Activated T-helper 2 cell treated with anti-CD3 and anti-CD28 coated beads, Interferon-gamma antibody, Interleukin-2, Interleukin-4, amounts not matched to agents 10 μg/mL and 5 μg/mL and 100 μg/mL, durations not matched to agents 14 hours and 24 hours and 36 hours (primary cell): ENCODE measurements at places on chromosomes 2 and 18. TPM values are rescaled to one million over a fixed set of nuclear protein-coding genes. Genes with fewer than 3 reads are reported as not detected.

Gene CPLX4
- total RNA-seq, result not detected in 2 replicates

Gene CFC1
- total RNA-seq, result not detected in 2 replicates

GRCh38 chr2:99886418-99886817 is 256.0 kb downstream of the AFF3 start:
- H3K4me3 ChIP-seq, result no peak overlapping the region
- peaks cover 1% of the 10 kb centered on the region for H3K27me3 ChIP-seq
- no peak overlapping the region for H3K27ac ChIP-seq
- H3K36me3 ChIP-seq, result no peaks in the 10 kb centered on the region
- DNase-seq, result no peak

- H3K4me1 ChIP-seq, result no peaks in the 10 kb centered on the region
- H3K36me3 ChIP-seq, result no peaks in the 10 kb centered on the region
- no peak for DNase-seq
- no peaks in the 10 kb centered on the region for H3K27me3 ChIP-seq
- H3K27ac ChIP-seq, result no peak overlapping the region
- no peak overlapping the region for H3K4me3 ChIP-seq
Observed at GRCh38 chr2:211455216-211455841, 898.9 kb downstream of the CPS1 start.

GRCh38 chr2:160411167-160411566 is 82.4 kb downstream of the RBMS1 start:
- no peaks in the 10 kb centered on the region for H3K27me3 ChIP-seq
- peak overlapping the region; percentile 85 for H3K27ac ChIP-seq
- peaks cover 2% of the 10 kb centered on the region for H3K36me3 ChIP-seq
- no peak for DNase-seq

DNA sequence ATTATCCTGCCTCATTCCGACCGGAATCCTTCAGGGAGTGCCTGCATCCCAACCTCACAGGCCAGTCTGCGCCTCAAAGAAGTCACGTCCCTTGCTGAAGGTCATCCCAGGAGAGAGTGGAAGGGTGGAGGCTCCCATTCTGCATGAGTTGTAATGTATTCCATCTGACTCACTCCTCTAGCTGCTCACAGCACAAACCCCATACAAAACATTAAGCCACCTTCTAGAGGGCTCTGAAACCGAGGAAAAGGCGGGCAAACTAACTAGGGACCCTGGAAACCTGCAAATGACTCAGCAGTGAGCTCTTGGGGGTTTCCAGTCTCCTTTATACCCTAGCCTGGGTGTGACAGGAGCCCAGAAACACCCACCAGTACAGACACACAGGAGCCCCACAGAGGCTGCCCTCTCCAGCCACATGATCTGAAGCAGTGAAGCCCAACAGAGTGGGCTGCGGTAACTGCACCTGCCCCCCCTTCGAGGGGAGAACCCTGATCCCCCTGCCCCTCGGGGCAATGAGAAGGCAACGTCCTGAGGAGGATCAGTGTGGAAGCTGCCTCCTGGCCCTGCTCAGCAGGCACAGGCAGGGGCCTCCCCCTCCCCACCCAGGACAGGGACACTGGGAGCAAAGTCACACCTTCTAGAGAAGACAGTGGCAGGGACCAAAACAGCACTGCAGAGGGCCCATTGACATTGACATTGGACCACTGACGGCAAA is 69.3 kb upstream of the SNTG2 start:
- no peak overlapping the region for H3K27ac ChIP-seq
- no peaks in the 10 kb centered on the region for H3K36me3 ChIP-seq
- H3K27me3 ChIP-seq, result peaks cover 2% of the 10 kb centered on the region
- DNase-seq, result no peak
- H3K4me3 ChIP-seq, result no peak overlapping the region
- no peaks in the 10 kb centered on the region for H3K4me1 ChIP-seq

DNA sequence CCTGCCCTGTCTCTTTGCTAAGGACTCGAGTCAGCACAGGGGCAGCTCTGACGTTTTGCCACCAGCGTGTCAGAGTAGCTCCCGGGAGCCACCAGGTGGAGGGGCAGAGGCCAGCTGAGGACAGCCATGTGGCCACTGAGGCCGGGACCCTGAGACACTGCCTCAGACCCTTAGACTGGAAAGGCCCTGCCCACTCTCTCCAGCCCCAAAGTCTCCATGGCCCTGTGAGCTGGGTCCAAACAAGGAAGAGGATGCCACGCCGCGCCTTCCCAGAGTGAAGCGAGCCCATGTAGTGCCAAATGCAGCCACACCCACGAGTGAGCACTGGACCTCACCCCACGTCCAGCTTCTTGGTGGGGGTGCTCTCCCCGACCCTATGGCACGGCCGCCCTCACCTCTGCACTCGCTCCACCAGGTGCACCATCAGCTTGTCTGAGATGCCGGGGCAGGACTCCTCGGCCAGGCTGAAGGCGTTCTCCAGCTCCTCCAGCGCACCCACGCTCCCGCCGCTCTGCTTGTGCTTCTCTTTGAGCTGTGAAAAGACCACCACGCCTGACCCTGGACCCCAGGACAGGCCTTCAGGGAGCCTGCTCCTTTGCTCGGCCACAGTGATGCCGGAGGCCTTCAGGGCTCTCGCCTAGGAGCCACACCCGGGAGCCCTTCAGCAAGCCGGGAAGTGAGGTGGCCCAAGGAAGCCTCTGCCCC is 12.2 kb downstream of the STK25 start:
- DNase-seq, result no peak
- H3K4me3 ChIP-seq, result no peak overlapping the region
- no peaks in the 10 kb centered on the region for H3K27me3 ChIP-seq
- peaks cover 20% of the 10 kb centered on the region for H3K36me3 ChIP-seq
- H3K4me1 ChIP-seq, result no peaks in the 10 kb centered on the region
- H3K27ac ChIP-seq, result no peak overlapping the region

Gene B3GNT7
- total RNA-seq, result 0.05 and 0.09 TPM in 2 replicates

DNA sequence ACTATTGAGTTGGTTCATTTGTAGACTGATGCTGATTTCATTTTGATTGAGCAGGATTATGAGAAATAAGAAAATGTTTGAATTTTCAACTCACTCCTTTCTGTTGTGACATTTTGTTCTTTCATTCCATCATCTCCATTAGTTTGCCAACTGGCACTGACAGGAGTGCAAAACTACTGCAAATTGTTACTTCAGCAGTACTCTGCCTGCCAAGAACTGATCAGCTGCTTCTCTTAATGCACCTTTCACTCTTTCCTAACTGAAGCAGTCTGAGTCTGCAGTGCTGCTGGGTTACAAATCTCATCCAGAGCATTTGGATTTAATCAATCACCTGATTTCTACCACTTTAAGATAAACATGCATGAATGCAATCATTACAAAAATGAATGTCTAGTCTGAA is 70.9 kb downstream of the TMEFF2 start:
- no peak for DNase-seq
- H3K36me3 ChIP-seq, result no peaks in the 10 kb centered on the region
- H3K4me3 ChIP-seq, result no peak overlapping the region
- peaks cover 7% of the 10 kb centered on the region for H3K27me3 ChIP-seq
- H3K27ac ChIP-seq, result no peak overlapping the region
- no peaks in the 10 kb centered on the region for H3K4me1 ChIP-seq

Gene LHCGR
- not detected in 2 replicates for total RNA-seq

- H3K27ac ChIP-seq, result no peak overlapping the region
- DNase-seq, result peak; percentile 28
- H3K36me3 ChIP-seq, result no peaks in the 10 kb centered on the region
- H3K4me1 ChIP-seq, result peaks cover 2% of the 10 kb centered on the region
- H3K27me3 ChIP-seq, result peaks cover 16% of the 10 kb centered on the region
Observed at GRCh38 chr18:13813271-13813849, 10.6 kb upstream of the MC5R start.

- no peak overlapping the region for H3K27ac ChIP-seq
- peaks cover 7% of the 10 kb centered on the region for H3K36me3 ChIP-seq
- H3K4me3 ChIP-seq, result no peak overlapping the region
- peaks cover 21% of the 10 kb centered on the region for H3K4me1 ChIP-seq
- no peak for DNase-seq
- peaks cover 4% of the 10 kb centered on the region for H3K27me3 ChIP-seq
Observed at GRCh38 chr18:8741117-8741516, 35.8 kb downstream of the MTCL1 start.

Gene KRTCAP3
- total RNA-seq, result 6.2 and 7.5 TPM in 2 replicates

DNA sequence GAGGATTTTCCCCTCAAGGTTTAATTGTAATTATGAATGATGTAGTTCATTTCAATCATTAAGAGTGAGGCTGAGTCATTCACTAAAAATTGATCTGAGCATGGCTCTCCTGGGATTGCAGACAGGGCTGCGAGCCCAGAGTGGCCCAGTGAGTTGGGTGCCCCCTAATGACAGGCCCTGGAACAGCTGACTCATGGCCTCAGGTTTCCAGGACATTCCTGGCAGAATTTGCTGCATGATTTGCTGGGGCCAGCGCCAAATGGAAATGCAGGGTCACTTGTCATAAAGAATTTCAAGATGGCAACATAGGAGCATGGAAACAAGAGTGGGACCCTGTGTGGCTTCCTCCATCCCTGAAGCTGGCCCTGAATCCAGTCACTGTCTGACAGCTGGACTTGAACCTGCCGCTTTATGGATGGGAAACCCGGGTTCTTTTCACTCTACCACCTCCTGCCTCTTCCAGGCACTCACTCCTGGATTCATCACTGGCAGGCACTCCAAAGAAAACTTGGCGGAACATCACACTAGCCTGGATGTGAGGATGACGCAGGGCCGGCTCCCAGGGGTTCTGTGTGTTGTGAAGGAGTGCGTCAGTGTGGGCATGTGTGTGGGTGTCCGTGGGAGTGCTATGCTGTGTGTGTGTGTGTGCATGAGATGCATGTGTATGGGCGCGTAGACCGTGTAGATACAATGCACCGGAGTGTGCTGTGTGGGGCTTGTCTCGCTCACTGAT is 15.2 kb downstream of the OTOF start:
- no peaks in the 10 kb centered on the region for H3K36me3 ChIP-seq
- H3K4me3 ChIP-seq, result no peak overlapping the region
- H3K27ac ChIP-seq, result no peak overlapping the region
- H3K4me1 ChIP-seq, result no peaks in the 10 kb centered on the region
- H3K27me3 ChIP-seq, result no peaks in the 10 kb centered on the region

- H3K4me3 ChIP-seq, result no peak overlapping the region
- DNase-seq, result peak; percentile 24
- H3K4me1 ChIP-seq, result no peaks in the 10 kb centered on the region
- H3K27me3 ChIP-seq, result peaks cover 7% of the 10 kb centered on the region
- H3K36me3 ChIP-seq, result no peaks in the 10 kb centered on the region
Observed at GRCh38 chr2:20135631-20136050, 84.2 kb upstream of the LAPTM4A start.
